ENCODE measurements at places on chromosomes 2 and 18.

GRCh38 chr2:235148201-235149170, 196.7 kb downstream of the SH3BP4 start:
- no peak for DNase-seq

- peak; percentile 79 for DNase-seq
These were observed 739.4 kb upstream of the CHAC2 start for GRCh38 chr2:53028225-53028624.

- no peak for DNase-seq
These were observed 22.6 kb downstream of the EIPR1 start for GRCh38 chr2:3354986-3355385.

- DNase-seq, result no peak
These were observed 891.3 kb upstream of the LRRTM1 start for GRCh38 chr2:81195774-81196382.

DNA sequence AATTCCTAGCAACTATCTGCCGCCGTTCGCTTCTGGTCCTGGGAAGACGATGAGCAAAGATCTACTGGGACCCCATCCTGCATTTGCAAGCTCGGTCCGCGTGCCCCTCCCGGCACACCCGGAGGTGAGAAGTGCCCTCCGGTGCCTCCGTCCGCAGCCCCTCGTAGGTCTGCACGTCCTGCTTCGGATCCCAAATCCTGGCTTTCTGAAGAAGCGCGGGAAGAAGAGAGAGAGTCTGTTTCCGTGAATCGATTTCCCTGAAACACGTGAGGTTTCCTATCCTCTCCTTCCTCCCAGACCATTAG, 5.0 kb upstream of the OSR1 start:
- DNase-seq, result no peak

- DNase-seq, result peak; percentile 72
These were observed 36.2 kb upstream of the HS6ST1 start for GRCh38 chr2:128354726-128355470.

GRCh38 chr2:148875387-148876051, 492 bp downstream of the KIF5C start:
- no peak for DNase-seq

- DNase-seq, result no peak
These were observed 9.2 kb downstream of the G6PC2 start for GRCh38 chr2:168910330-168910729.

DNA sequence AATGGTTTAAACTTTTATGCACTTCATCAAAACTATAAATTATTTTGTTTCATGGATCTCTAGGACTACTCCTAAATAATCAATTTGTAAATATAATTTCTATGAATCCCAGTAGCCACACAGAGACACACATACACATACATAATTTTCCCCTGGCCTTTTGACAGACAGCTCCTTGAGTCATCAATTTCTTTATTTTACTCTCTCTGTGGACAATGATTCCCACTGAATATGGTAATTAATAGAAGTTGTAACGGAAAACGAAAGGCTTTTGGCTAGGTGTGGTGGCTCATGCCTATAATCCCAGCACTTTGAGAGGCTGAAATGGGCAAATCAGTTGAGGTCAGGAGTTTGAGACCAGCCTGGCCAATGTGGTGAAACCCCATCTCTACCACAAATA, 235.1 kb downstream of the EPHA4 start:
- DNase-seq, result no peak

DNA sequence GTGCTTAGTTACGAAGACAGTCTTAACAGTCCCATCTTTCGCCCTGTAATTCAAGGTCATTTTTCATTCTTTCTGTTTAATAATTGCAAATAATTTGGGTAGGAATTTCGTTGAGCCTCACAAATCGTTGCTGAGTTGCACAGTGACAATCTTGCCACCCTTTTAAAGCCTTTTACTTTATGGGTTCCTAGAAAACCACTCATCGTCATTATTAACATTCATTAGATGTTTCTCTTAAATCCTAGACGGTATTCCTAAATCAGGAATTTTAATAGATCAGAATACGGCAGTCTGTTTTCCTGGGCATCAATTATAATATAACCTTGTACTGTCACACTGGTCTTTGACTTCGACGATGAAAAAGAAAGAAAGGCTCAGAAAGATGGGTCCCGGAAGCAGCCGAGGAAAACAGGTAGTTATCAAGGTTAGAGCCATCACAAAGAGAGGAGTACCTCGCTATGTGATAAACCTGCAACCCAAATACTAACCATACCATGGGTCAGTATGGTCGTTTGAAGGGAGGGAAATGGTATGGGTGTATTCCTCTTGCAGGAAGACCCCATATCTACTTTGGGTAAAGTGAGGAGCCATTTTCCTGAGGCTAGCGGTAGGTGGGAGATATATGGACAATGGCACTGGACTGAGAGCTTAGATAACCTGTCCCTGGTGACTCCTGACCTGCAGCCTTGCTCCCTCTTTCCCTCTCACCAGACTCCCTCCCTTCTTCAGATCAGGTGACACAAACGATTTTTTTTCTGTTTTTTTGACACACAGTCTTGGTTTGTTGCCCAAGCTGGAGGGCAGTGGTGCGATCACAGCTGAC, 981 bp upstream of the SF3B1 start:
- DNase-seq, result no peak

GRCh38 chr2:239833269-239834109, 191.7 kb downstream of the NDUFA10 start:
- DNase-seq, result no peak

DNA sequence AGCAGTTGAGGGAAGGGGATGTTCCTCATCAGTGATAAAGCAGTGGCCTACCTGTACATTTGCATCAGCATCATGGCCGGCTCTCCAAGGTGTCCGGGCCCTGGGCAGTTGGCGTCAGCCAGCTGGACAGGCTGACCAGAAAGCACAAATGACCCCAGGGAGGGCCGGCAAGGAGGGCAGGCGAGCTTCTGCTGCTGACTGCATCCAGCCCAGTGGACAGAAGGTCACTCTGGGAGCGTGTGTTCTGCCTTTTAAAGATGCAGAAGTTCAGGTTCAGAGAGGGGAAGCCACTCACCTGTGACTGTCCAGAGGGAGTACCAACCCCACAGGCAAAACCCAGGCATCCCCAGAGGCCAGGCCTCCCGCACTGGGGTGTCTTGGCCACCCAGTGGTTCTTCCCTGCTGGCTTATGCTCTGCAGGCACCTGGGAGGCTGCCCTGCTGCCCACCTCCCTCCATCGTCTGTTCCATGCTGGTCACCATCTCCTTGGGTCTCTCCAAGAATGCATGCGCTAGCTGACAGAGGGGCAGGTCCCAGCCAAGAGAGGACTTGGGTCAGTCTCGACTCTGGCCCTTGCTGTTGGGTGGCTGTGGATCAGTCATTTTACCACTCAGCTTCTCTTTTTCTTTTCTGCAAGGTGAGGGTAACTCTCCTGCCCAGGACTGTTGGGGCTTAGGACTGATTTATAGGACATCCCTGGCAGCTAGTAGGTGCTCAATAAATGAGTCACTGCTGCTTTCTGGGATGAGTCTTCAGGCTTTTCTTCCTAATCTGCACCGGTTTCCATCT, 89.9 kb downstream of the INHBB start:
- no peak for DNase-seq

DNA sequence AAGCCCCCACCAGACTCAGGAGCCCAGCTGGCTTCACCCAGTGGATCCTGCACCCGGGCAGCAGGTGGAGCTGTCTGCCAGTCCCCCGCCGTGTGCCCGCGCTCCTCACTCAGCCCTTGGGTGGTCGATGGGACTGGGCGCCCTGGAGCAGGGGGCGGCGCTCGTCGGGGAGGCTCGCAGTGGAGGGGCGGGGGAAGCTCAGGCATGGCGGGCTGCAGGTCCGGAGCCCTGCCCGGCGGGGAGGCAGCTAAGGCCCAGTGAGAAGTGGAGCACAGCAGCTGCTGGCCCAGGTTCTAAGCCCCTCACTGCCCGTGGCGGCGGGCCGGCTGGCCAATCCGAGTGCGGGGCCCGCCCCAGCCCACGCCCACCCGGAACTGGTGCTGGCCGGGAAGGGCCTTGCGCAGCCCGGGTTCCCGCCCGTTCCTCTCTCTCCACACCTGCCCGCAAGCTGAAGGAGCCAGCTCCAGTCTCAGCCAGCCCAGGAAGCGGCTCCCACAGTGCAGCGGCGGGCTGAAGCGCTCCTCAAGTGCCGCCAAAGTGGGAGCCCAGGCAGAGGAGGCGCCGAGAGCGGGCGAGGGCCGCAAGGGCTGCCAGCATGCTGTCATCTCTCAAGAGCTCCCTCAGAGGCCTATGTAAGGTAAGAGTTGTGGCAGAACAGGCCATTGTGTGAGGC, 1307.8 kb upstream of the TMEFF2 start:
- no peak for DNase-seq

- no peak for DNase-seq
These were observed 62.8 kb downstream of the PRELID3A start for GRCh38 chr18:12470382-12471075.

- no peak for DNase-seq
These were observed 39.7 kb upstream of the SALL3 start for GRCh38 chr18:78939734-78940494.

- DNase-seq, result peak; percentile 83
These were observed 7.0 kb downstream of the SLC35F6 start for GRCh38 chr2:26770986-26771586.

DNA sequence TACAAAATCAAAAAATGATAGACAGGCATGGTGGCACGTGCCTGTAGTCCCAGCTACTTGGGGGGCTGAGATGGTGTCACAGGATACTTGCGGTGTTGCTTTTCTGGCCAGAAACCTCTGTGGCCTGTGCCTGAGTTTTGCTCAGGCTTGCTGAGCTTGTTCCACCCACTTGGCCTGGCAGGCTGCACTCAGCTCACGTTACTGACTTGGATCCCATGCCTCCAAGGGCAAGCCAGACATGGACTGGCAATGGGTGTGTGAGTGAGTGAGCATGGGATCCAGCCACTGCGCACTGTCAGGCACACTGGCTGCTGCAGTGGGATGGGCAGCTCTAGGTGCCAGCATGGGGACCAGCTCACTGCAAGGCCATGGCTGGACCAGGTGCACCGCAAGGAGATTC, 67.9 kb downstream of the NCAPH start:
- no peak for DNase-seq

DNA sequence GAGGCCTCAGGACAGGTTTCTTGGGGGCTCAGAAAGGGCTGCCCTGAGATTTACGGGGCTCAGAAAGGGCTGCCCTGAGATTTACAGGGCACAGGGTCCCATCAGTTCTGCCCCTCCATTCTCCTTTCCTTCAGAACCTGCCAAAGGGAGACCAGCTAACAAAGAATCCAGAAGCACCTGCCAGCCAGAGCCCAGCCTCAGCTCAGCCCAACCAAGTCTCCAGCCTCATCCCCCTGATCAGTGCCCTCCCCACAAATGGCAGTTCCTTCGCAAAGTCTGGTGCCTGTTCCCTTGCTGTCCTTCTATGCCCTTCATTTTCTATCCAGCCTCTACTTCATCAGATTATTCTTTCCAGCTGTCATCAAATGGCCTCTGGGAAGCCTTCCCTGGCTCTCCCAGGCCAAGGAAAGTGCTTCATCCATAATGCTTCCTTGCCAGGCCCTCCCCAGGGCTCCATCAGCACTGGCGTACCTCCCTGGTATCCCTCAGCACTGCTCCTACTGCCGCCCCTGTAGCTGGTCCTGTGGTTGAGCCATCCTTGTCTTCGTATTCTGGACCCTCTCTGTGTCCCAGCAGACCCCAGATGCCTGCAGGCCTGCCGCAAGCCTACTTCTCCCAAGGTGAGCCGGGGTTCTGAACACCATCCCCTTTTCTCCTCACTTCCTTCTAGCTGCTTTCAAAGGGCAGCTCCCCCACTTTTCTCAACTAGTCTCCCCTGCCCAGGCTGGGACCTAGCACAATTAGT, 96.2 kb upstream of the EPAS1 start:
- no peak for DNase-seq

All from AG10803 (cell line).